ENCODE measurements at places on chromosomes 6 and 20. TPM values are rescaled to one million over a fixed set of nuclear protein-coding genes. Genes with fewer than 3 reads are reported as not detected.

GRCh38 chr6:25717866-25718740 is 36.4 kb upstream of the SLC17A4 start:
- H3K27me3 ChIP-seq = no peaks in the 10 kb centered on the region
- no peak for DNase-seq
- peaks cover 7% of the 10 kb centered on the region for H3K4me1 ChIP-seq
- H3K27ac ChIP-seq = no peak overlapping the region
- H3K4me3 ChIP-seq = no peak overlapping the region
- no peaks in the 10 kb centered on the region for H3K36me3 ChIP-seq

GRCh38 chr20:8385247-8385646 is 253.2 kb downstream of the PLCB1 start:
- DNase-seq = no peak
- H3K36me3 ChIP-seq = peaks cover 11% of the 10 kb centered on the region
- no peaks in the 10 kb centered on the region for H3K27me3 ChIP-seq
- no peak overlapping the region for H3K4me3 ChIP-seq

- no peak for DNase-seq
- no peak overlapping the region for H3K27ac ChIP-seq
- H3K27me3 ChIP-seq = no peaks in the 10 kb centered on the region
- H3K4me3 ChIP-seq = no peak overlapping the region
- H3K4me1 ChIP-seq = no peaks in the 10 kb centered on the region
Observed at GRCh38 chr6:111184827-111185532, 97.7 kb downstream of the SLC16A10 start.

GRCh38 chr6:109671733-109672132 is 19.3 kb downstream of the AK9 start:
- no peak for DNase-seq
- no peak overlapping the region for H3K4me3 ChIP-seq
- peaks cover 6% of the 10 kb centered on the region for H3K36me3 ChIP-seq
- no peaks in the 10 kb centered on the region for H3K27me3 ChIP-seq
- H3K4me1 ChIP-seq = peaks cover 18% of the 10 kb centered on the region

DNA sequence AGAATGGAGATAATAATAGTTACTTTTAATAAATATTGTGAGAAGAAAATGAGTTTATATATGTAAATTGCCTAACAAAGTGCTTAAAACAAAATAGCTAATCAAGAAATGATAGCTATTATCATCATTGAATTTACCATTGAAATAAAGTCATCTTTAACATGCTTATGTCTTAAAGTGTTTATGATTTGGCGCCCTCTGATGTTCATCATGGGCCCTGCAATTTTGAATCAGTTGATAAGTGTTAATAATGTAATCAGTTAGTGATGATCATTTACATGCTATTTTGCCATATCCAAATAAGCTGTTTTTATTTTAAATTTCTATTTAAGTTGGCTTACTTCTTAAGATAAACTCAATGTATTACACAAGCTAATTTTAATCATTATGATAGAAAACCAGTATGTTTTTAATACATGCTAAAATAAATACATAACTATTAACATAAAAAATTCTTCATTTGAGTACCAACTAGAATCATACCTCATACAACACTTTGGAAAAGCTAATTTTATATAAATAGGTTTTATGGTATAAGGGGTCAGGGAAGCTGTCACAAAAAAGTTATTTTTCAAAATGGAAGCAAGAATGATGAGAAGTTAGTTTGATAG is 39.2 kb upstream of the TPD52L1 start:
- no peak overlapping the region for H3K27ac ChIP-seq
- peaks cover 24% of the 10 kb centered on the region for H3K4me1 ChIP-seq
- no peak for DNase-seq
- no peaks in the 10 kb centered on the region for H3K27me3 ChIP-seq

DNA sequence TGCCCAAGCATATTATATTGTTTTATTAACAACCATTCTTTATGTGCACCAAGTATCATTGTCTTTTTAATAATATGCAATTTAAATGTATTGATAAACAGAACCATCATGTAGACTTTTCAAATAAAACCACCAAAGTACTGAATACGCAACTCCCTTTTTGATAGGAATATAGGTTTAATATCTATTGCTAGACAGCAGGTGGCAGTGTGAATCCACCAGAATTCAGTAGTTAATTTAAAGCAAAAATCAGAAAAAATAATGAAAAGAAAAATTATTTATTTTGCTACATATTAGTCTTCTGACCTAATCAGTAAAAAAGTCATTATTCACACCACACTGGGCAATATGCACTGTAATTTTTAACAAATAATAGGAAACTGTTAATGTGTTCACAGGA is 143.7 kb downstream of the KLHL32 start:
- no peaks in the 10 kb centered on the region for H3K27me3 ChIP-seq
- DNase-seq = no peak
- peaks cover 12% of the 10 kb centered on the region for H3K4me1 ChIP-seq
- H3K4me3 ChIP-seq = no peak overlapping the region

DNA sequence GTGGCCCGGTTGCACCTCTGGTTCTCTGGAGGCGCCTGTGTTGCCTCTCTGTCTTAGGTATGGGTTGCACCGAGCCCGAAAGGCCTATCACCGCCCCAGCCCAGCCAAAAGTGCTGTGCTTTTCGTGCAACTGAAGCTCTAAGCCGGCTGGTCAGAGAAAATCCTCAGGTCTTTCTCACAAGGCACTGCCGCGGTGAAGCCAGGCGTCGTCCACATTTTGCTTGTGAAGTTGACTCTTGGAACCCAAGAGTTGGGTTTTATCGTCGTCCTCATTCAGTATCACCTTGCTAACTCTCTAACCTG is 726 bp upstream of the EMILIN3 start:
- peaks cover 10% of the 10 kb centered on the region for H3K4me1 ChIP-seq
- H3K4me3 ChIP-seq = peak overlapping the region; percentile 68
- peaks cover 6% of the 10 kb centered on the region for H3K36me3 ChIP-seq
- H3K27ac ChIP-seq = no peak overlapping the region
- DNase-seq = no peak

DNA sequence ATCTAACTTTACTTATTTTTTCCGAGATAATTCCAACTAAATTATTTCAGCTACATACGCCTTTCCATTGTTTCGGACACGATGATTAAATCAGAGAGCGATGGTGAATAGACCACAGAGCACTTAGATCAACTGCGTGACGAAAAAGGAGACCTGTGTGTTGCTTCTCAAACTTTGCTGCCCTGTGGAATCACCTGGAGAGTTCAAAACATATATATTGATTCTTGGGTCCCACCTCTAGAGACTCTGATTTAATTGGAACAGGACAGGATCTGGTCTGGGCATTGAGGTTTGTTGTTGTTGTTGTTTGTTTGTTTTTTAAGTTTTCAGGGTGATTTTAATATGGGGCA is 401 bp upstream of the TNFRSF21 start:
- DNase-seq = no peak
- H3K4me3 ChIP-seq = peak overlapping the region; percentile 88
- H3K4me1 ChIP-seq = peaks cover 16% of the 10 kb centered on the region
- H3K27me3 ChIP-seq = peaks cover 4% of the 10 kb centered on the region

GRCh38 chr6:66558189-66558588 is 851.2 kb upstream of the EYS start:
- H3K27ac ChIP-seq = no peak overlapping the region
- H3K27me3 ChIP-seq = no peaks in the 10 kb centered on the region
- DNase-seq = no peak

GRCh38 chr6:81138236-81138635 is 614.2 kb downstream of the TENT5A start:
- H3K4me1 ChIP-seq = no peaks in the 10 kb centered on the region
- H3K36me3 ChIP-seq = no peaks in the 10 kb centered on the region
- H3K4me3 ChIP-seq = no peak overlapping the region
- no peak for DNase-seq

DNA sequence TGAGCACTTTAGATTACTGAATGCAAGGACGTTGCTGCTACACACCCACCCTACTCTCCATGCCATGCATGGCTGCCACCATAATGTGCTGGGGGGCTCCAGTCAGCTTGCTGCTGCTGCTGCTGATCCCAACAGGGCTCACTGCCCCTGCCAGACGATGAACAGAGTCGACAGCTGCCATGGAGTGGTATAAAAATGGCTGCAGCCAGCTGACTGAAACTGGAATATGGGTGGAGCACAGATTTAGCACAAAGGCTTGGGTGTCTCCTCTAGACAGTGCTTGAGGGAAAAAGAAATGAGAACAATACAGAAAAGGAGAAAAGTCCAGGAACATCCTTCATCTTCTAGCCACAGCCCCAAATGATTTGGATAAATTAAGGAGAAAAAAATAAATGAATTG is 150.7 kb downstream of the PDSS2 start:
- no peaks in the 10 kb centered on the region for H3K27me3 ChIP-seq
- DNase-seq = no peak

- no peak for DNase-seq
- no peak overlapping the region for H3K4me3 ChIP-seq
- no peaks in the 10 kb centered on the region for H3K36me3 ChIP-seq
- H3K27me3 ChIP-seq = no peaks in the 10 kb centered on the region
- H3K27ac ChIP-seq = peak overlapping the region; percentile 14
- peaks cover 16% of the 10 kb centered on the region for H3K4me1 ChIP-seq
Observed at GRCh38 chr6:158376631-158377081, 64.4 kb downstream of the TULP4 start.

DNA sequence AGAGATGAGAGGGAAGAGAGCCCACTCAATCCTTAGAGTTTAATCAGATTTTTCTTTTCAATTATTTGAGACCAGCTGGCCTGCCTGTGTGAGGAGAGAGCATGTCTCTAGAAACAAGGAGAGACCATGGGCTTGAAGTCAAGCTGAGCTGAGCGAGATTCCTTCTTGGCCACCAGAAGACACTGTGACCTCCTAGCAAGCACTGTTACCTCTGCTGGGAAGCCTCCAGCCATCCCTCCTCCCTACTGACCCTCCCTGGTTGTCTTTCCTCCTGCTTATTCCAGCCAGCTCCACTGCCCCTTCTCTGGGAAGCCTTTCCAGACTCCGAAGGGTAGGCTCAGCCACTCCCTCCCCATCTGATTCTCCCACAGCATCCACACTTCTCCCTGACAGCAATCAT is 110.0 kb downstream of the SCML4 start:
- peaks cover 15% of the 10 kb centered on the region for H3K4me1 ChIP-seq
- no peak overlapping the region for H3K27ac ChIP-seq
- no peak for DNase-seq
- peaks cover 31% of the 10 kb centered on the region for H3K27me3 ChIP-seq
- H3K36me3 ChIP-seq = no peaks in the 10 kb centered on the region
- no peak overlapping the region for H3K4me3 ChIP-seq

DNA sequence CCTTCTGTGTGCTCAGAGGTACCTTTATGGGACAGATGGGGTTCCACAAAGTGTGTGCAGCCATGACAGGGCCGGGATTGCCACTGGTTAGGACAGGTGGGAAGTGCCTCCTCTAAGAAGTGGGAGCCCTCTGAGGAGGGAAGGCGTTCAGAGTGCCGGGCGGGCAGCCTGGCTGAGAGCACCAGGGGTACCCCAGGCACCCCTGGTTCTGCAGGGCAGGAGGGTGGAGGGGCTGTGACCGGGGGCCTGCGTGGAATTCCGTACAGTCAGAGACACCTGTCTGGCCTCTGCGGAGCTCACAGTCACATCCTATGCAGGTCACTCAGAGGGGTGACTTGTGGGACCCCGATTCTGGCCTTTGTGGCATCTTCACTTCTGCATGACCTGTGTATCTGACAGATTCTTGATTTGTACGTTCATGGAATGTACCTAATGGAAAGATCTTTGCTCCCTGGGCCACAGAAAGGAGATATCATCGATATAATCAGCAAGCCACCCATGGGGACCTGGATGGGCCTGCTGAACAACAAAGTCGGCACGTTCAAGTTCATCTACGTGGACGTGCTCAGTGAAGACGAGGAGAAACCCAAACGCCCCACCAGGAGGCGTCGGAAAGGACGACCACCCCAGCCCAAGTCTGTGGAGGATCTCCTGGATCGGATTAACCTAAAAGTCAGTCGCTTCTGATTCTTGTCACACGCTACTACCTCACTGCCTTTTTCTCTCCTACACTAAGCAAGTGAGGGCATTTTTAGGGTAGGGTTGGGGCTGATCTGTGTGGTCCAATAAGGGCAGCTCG is 190.9 kb downstream of the SASH1 start:
- DNase-seq = no peak
- H3K4me1 ChIP-seq = peaks cover 23% of the 10 kb centered on the region
- no peak overlapping the region for H3K4me3 ChIP-seq
- no peak overlapping the region for H3K27ac ChIP-seq
- H3K36me3 ChIP-seq = peaks cover 36% of the 10 kb centered on the region

- peaks cover 8% of the 10 kb centered on the region for H3K4me1 ChIP-seq
- peaks cover 30% of the 10 kb centered on the region for H3K36me3 ChIP-seq
- DNase-seq = no peak
Observed at GRCh38 chr6:158290659-158291058, 21.6 kb upstream of the TULP4 start.

GRCh38 chr20:46060301-46060881 is 29.4 kb downstream of the NCOA5 start:
- H3K4me3 ChIP-seq = no peak overlapping the region
- no peak for DNase-seq
- no peak overlapping the region for H3K27ac ChIP-seq
- peaks cover 13% of the 10 kb centered on the region for H3K4me1 ChIP-seq

- no peaks in the 10 kb centered on the region for H3K36me3 ChIP-seq
Observed at GRCh38 chr6:169807229-169807628, 55.8 kb downstream of the ERMARD start.

- no peaks in the 10 kb centered on the region for H3K27me3 ChIP-seq
- H3K4me1 ChIP-seq = peaks cover 10% of the 10 kb centered on the region
Observed at GRCh38 chr20:35273449-35274171, 4.3 kb downstream of the MMP24OS start.

DNA sequence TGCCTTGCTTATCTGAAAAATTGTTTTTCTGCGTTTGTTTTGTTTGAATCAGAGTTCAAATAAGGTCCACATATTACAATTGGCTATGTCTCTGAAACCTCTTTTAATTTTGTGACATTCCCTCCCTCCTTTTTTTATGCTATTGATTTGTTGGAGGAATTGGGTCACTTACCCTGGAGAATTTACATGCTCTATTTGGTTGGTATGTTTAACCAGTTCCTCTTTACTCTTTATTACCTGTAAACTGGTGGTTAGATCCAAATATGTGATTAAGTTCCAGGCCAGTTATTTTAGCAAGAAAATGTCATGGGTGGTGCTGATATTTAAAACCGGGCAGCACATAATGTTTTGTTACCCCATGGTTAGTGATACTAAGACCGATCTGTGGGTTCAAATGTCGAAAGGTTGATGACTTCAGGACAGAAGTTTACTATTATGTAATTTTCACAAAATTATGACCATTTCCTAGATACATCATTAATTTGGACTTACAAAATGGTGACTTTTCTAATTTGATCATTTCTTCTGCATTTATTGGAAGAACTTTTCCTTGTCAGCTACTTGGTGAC is 77.3 kb downstream of the KIZ start:
- DNase-seq = no peak
- H3K27ac ChIP-seq = no peak overlapping the region
- no peaks in the 10 kb centered on the region for H3K4me1 ChIP-seq
- no peak overlapping the region for H3K4me3 ChIP-seq
- H3K27me3 ChIP-seq = no peaks in the 10 kb centered on the region

The CLPSL2 gene
- not detected for total RNA-seq

The SMOC2 gene
- total RNA-seq = 4.8 TPM

The DZANK1 gene
- 5.3 TPM for total RNA-seq

The LY6G6C gene
- total RNA-seq = 1.4 TPM

The SLC17A9 gene
- 5.3 TPM for total RNA-seq

The RAET1L gene
- not detected for total RNA-seq

The NEURL2 gene
- total RNA-seq = 8.1 TPM

The RBPJL gene
- total RNA-seq = not detected

The KHDRBS2 gene
- 1.6 TPM for total RNA-seq

The PAK1IP1 gene
- 14.7 TPM for total RNA-seq
